ENCODE measurements at places on chromosomes 5 and 9.

GRCh38 chr5:175082866-175083590 is 358.6 kb downstream of the MSX2 start:
- no peak for DNase-seq

GRCh38 chr5:78905084-78905938 is 79.8 kb downstream of the ARSB start:
- no peak for DNase-seq

DNA sequence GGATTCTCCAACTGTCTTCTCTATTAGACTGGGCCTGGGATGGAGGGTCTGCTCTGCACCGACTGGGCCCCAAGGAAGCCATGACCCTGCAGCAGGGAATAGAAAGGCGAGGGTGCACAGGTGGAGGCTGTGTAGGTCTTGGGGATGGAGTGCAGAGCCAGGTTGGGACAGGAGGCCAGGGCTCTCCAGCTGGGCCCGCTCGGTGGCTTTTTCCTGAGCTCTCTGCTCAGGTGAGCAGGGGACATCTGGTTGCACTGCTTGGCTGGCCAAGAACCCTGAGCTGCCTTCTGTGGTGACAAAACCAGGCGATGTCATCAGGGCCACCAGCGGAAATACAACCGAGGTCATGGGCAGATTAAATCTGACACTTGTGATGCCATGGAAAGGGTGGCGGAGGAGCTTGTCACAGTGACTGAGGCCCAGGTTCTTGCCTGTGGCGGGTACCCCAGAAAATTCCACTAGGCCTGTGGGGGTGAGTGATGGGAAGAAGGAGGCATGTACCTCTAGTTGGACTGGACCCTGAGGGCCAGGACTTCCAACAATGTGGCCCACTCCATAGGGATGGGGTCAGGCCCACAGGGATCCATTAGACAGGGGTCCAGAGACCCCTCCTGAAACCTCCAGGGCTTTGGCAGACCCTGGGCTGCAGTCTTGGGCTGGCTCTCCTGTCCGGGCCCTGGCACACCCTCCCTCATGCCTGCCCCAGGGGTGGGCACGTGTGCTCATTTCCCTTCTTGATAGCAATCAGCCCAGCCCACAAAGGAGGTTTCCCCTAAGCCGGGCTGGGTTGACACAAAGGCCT is 4.4 kb upstream of the IL3 start:
- DNase-seq, result no peak

GRCh38 chr5:38434966-38435705 is 121.3 kb downstream of the LIFR start:
- DNase-seq, result no peak

GRCh38 chr9:95383185-95383676 is 65.7 kb upstream of the FANCC start:
- no peak for DNase-seq

- no peak for DNase-seq
These were observed 89.2 kb downstream of the ANKRD33B start for GRCh38 chr5:10653043-10653442.

DNA sequence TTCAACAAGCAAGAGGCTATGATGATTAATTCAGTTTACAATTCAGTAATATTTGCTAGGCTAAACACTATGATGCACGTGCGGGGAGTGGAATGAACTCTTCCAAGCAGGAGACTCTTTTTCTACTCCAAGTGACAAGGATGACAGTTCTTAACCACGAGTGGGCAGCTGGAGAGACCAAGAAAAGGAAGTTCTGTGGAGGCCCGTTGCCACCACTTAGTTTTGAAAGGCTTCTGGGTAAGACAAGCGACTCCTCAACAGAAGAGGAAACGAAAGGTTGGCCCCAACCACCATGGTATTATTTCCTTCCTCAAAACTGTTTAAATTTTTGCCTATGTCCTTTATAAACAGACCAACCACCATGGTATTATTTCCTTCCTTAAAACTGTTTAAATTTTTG is 2.8 kb downstream of the DCAF12 start:
- DNase-seq, result no peak

GRCh38 chr5:103456476-103456875 is 106.1 kb downstream of the NUDT12 start:
- DNase-seq, result no peak

DNA sequence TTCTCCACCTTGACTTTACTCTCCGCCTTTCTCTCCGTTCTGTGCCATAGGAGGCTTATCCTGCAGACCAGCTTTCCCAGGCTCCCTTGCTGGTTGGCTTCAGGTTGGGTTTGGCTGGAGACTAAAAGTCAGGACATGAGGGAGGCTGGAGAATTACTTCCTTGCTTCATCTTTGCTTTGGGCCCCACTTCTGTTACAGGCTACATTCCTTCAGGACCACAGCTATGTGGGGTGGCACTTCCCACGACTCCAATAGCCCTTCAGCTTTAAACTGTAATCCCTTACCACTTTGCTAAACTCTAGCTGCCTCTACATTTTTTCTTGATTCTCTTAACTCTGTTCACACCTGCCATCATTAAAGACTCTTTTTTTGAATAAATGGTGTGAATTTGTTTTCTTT is 186.7 kb upstream of the NR4A3 start:
- DNase-seq, result no peak

DNA sequence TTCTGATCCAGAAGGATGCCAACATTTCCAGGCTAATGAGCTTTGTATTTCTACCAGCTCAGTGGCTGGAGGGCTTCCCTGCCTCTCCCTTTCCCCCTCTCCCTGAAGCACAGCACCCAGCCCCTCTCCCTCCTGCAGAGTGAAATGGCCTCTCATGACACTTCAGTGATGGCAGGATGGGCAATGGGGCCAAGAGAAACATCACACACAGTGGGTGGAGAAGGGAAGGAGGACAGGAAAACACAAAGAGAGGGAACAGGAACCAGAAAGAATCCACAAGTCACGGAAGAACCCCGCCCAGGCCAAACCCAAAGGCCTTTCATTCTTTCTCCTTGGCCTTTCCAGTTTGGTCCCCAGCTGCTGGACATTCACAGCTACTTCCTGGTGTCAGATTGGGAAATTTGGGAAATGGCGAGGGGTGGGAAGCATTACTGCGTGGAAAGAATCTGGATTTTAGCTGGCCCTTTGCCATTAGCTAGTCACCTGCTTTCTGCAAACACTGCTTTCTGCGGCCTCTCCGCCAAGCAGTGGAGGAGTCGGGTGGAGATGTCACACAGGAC is 82.6 kb downstream of the GLDC start:
- DNase-seq, result no peak

- DNase-seq, result no peak
These were observed 195.5 kb downstream of the TMEM167A start for GRCh38 chr5:82881571-82882174.

DNA sequence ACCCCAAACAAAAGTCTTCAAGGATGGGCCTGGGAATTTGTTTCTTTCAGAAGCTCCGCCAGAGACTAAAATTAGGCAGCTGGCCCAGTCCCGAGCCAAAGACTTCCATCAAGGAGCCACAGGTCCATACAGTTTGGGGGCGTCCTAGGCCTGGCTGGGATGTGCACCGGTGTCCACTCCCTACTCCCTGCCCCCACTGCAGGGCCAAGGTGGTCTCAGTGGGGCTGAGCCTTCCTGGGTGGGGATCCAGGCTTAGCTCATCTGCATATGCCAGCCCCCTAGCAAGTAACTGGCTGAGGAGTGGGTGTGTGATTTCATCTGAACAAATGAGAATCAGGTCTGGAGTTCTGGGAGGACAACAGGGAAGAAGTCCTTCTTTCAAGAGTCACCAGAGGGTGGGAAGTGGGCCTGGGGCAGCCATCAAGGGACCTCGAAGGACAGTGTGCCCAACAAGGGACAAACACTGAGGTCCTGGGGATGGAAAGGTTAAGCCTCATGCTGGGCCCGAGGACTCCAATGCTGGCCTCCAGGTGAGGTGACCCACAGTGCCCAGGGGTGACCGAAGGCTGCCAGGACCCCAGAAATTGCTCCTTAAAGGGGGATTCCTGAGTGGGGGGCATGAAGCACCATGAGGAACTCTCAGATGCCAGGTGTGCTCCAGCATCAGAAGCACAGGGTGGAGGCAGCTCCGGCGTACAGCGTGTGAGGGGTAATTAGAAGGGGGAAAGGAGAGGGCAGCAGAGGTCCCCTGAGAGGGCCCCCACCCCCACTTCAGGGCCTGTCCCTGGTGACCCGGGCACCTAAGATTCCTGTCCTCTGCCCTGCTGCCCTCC is 91.3 kb downstream of the ZNF354C start:
- DNase-seq, result no peak

DNA sequence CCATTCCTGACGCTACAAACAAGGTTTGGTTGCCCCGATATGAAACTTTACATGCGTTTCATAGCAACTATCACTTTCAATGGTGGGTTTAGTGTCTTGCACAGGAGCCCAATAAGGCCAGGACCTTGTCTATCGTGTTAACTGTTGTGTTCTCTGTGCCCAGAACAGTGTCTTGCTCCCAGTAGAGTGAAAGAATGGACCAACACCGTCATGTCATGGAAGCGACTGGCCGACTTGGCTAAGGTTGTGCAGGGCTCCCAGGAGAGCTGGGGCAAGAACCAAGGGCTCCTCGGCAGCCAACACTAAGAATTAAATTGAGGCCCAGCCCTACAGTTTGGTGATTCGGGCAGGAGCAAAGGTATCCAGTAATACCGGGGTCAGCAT is 498 bp upstream of the ARHGEF37 start:
- no peak for DNase-seq
